Stimulated activated CD4-positive, alpha-beta T cell treated with anti-CD3 and anti-CD28 coated beads, Interleukin-15, amount 100 ng/mL, for 1 hour (primary cell): ENCODE measurements at places on chromosomes 5 and 9.

GRCh38 chr5:153676406-153676805, 185.9 kb downstream of the GRIA1 start:
- DNase-seq, result no peak

- no peak for DNase-seq
Observed at GRCh38 chr9:78171651-78172050, 64.2 kb upstream of the CEP78 start.

DNA sequence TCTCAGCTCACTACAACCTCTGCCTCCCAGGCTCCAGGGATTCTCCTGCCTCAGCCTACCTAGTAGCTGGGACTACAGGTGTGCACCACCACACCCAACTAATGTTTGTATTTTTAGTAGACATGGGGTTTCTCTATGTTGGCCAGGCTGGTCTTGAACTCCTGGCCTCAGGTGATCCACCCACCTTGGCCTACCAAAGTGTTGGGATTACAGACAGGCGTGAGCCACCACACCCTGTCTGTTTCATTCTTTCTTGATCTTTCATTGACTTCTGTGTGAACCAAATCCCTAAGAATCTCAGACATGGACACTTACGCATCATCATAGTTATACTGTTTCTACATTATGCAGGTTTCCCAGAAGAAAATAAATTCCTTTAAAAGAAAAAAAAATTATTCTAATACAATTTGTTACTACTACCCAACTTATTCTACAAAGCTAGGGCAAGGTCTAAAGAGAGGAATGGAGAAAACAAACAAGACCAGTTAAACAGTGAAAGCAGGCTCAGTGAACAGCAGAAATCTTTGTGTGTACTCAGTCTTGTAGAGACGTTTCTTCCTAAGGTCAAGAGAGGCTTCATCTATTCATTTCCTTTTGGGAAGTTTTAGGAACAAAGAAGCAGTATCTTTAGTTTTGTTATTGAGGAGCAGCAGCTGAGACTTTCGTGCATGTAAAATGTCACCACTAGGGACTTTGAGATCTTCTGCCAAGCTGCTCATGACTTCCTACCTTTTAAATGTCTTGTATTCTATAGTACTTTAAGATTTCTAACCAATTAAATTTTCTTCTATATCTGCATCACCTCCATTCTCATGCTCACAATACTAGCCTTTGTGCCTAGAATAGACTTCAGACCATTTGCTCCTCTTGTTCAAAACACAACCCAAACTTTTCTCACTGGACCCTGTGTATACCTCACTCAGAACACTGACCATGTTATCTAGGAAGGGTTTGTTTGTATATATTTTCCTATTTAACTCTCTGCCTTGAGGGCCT, 5.6 kb upstream of the HMGCR start:
- no peak for DNase-seq

DNA sequence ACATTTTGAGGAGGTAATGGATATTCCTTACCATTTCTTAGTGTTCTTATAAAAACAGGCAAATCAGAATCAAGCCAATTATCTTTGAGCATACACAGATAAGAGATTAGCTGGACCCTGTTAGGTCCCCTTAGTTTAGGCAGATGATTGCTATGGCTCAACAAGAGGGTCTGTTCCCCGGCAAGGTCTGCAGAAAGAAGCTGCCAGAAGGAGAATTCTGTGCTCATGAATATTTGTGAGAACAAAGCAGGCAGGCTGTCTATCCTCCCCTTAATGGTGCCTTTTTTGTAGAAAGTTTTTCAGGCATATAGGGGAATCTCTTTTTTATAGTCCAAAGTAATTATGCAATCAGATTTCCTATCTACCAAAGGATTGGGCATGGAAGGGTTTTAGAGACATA, 27.5 kb downstream of the CAVIN4 start:
- no peak for DNase-seq

DNA sequence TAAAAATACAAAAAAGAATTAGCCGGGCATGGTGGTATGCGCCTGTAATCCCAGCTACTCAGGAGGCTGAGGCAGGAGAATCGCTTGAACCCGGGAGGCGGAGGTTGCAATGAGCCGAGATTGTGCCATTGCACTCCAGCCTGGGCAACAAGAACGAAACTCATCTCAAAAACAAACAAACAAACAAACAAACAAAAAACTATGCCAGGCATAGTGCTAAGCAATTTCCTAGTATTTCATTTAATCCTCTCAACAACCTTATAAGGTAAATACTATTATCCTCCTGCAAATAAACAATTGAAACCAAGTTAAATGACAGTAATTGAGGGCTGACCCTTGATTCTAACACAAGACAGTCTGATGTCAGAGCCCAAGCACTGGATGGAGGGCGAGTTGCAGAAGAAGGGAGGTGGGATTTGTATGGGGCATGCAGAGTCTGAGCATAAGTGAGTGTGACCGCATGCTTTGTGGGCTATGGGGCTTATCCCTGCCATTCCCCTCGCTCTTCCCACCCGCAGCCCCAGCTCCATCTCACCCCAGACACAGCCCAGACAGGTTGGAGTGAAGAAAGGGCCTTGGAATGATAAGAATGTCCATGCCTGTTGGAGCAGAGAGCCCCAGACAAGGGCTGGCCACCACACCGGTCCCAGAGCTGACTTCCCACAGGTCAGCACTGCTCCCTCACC, 24.3 kb upstream of the RPS14 start:
- DNase-seq, result no peak

GRCh38 chr9:37423508-37423907, 1.0 kb downstream of the GRHPR start:
- DNase-seq, result no peak

DNA sequence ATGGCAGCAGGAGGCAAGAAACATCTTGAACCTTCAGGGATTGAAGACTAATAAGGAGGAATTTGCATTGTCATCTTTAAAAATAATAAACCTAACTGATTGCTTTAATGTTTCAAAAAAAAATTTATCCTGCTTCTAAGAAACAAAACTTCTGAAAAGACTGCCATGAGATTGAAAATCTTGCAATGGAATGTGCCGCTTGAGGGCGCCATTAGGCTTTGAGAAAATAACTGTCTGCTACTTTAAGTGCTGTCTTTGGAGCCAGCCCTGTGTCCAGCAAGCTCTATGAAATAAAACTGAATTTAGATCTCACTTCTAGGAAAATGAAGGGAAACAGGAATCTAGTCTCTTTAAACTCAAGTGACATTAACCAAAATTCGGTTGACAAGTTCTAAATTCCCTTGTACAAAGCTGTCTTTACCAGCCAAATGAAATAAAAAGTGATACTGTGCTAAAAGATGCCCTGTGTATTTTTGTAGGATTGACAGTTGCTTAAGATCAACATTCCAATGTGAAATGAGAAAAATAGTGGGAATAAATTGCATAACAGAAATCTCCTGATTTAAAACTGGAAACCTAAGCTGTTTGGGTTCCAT, 79.4 kb downstream of the ESM1 start:
- DNase-seq, result peak; percentile 50

- no peak for DNase-seq
Observed at GRCh38 chr5:142063878-142064331, 44.7 kb upstream of the NDFIP1 start.

- no peak for DNase-seq
Observed at GRCh38 chr5:83586874-83587776, 115.6 kb downstream of the VCAN start.

DNA sequence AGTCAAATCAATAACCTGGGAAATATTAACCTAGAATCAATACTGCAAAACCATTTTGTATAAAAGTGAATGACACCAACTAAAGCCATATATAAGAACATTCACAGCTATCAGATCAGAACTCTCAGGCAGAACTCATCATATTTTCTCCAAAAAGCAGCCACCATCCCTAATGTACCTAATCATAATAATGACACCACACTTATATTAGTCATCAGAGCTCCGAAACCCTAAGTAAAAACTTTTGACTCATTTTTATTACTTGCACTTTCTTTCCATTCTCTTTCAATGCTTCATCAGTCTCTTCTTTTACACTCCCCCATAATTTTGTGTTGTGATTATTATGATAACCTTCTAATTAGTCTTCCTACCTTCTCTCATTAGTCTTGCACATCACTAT, 45.3 kb downstream of the INSL6 start:
- DNase-seq, result no peak

DNA sequence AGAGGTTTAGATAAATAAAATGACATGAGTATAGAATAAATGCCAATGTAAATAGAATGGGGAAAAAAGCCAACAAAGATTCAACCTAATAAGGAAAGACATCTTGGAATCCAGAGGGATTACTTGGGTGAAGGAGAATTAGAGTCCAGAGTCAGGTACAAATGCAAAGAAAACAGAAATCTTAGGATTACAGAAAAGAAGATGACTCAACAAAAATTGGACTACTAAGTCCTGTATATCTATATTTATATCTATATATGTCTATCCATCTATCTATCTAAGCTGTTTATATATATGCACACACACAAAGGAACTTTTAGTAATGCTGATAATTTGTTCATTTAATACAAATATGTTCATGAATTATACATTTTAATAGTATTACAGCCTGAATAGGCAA, 27.6 kb downstream of the FAM174A start:
- DNase-seq, result no peak

- DNase-seq, result no peak
Observed at GRCh38 chr9:8877753-8878494, 1078.3 kb upstream of the DMAC1 start.

- no peak for DNase-seq
Observed at GRCh38 chr9:76654051-76654461, 110.2 kb upstream of the PCA3 start.

GRCh38 chr5:113922343-113922742, 408.8 kb downstream of the YTHDC2 start:
- no peak for DNase-seq

- no peak for DNase-seq
Observed at GRCh38 chr5:43006424-43007202, 33.5 kb downstream of the ANXA2R start.

DNA sequence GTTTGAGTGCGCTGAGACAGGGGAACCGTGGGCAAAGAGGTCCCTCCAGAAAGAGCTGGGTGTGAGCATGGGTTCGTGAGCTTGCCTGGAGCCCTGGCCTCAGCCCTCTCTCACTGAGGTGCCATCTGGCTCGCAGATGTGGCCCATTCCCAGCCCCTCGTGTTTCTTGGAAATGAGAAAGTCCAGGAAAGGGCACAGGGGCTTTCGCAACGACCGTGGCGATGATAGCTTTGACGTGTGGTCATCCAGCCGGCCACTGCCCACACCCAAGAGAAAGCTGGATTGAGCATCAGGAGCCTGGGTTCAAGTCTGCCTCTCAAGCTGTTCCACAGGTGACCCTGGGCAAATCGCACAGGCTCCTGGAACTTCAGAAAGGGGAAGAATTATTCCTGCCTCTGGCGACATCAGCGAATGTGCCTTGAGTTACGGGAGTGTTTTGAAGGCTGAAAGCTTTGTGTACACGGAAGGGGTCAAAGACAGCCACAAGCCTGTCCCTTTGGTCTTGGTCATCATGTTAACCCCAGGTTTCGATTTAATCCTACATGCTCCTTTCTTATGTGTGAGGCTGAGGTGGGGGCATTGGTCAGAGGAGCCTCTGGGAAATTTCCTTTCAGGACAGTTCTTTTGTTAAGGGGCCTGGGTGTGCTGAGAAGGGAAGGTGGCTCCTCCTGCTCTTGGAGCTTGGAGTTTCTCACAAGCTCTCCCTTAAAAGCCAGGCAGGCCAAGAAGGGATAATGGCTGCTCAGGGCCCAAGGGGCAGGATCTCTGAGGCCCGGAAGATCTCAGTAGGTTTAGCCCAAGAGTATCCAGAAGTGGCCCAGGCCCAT, 41.7 kb upstream of the IL17B start:
- DNase-seq, result no peak

DNA sequence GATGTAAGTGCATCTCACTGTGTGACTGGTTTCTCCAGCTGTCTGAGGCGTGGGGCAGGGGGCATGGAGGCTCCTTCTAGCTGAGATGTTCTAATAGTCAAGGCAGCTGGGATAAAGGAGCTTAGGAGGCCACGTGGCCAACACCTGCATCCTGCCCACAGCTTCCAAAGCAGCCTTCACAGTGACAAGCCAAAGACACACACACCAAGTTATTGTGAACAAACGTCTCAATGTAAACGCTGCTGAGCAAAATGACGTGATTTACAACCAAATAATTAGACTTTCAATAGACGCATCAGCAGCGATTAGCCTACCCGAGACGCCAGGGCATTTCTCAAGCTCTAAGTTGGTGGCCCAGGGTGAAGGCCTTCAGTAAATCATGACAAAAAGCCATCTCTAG, 23.2 kb upstream of the SLC25A51 start:
- no peak for DNase-seq

DNA sequence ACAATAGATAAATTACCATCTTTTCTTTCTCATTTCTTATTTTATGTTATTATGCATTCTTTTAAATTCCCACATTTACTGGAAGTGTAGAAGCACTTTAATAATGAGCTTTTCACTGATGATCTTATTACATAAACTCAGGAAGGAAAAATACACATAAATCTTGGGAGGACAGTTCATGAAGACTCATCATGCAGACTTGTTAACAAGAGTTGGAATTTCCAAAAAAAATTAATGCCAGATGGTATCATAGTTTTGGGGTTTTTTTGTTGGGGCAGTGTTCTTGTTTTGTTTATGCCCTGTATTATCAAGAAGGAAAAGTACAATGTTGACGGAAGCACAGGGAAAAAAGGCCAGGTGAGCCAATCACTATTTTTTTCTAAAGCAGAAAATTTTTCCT, 35.1 kb downstream of the CEMIP2 start:
- DNase-seq, result no peak

DNA sequence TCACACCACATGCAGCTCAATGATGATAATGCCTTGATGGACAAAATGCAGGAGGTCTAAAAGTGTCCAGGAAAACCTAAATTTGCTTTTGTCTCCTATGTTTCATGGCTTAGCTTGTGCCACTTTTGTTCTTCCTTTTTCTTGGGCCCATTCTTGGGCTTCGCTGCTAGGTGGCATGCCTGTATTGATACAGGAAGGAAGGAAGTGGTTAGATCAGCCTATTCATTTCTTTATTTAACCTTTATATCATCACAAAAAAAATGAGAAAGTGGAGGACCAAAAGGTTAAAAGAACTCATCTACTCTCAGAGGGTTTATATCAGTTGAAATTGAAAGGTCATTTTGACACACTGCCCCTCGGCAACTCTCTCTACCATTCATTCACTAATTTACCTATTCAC, 260.2 kb downstream of the ARHGAP26 start:
- no peak for DNase-seq

GRCh38 chr5:113425909-113426308, 8.9 kb downstream of the TSSK1B start:
- DNase-seq, result no peak

DNA sequence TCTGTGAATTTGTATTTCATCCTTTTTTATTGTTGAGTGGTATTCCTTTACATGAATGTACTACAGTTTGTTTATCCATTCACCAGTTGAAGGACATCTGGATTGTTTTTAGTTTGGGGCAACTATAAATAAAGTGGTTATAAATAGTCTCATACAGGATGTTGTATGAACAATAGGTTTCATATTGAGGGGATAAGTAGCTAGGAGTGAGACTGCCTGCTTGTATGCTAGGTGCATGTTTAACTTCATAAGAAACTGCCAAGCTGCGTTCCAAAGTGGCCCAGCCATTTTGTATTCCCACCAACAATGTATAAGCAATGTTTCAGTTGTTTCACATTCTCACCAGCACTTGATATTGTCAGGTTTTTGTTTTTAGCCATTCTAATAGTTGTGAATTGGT, 21.5 kb downstream of the OTULINL start:
- DNase-seq, result no peak
